ENCODE measurements at places on chromosomes 11 and 22. TPM values are rescaled to one million over a fixed set of nuclear protein-coding genes. Genes with fewer than 3 reads are reported as not detected.

GRCh38 chr11:119081682-119082260, 2.9 kb upstream of the HMBS start:
- no peaks in the 10 kb centered on the region for H3K27me3 ChIP-seq
- peaks cover 3% of the 10 kb centered on the region for H3K36me3 ChIP-seq
- no peak for DNase-seq
- peaks cover 11% of the 10 kb centered on the region for H3K4me1 ChIP-seq
- H3K4me3 ChIP-seq, result no peak overlapping the region

GRCh38 chr22:46596032-46596441, 24.1 kb upstream of the GRAMD4 start:
- H3K4me3 ChIP-seq, result no peak overlapping the region
- H3K4me1 ChIP-seq, result peaks cover 20% of the 10 kb centered on the region
- no peaks in the 10 kb centered on the region for H3K36me3 ChIP-seq
- no peaks in the 10 kb centered on the region for H3K27me3 ChIP-seq
- no peak for DNase-seq
- H3K27ac ChIP-seq, result no peak overlapping the region

DNA sequence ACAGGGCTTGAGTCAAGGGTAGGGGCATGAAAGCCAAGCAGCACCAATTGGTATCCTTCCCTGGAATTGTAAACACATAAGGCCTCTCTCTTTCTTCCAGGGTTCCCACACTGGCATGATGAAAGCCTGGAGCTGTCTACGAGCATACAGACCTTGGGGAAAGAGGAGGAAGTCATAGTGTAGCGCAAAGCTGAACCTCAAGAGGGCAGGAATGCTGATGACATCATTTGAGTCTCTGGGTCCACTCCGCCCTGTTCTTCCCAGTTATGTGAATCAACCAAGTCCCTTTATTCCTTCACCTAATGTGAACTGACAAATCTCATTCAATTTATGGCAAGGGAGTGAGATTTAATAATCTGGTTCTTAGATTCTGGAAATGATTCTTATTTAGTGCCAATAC, 266.4 kb upstream of the NCAM1 start:
- H3K27me3 ChIP-seq, result peaks cover 4% of the 10 kb centered on the region
- no peaks in the 10 kb centered on the region for H3K36me3 ChIP-seq
- H3K4me1 ChIP-seq, result no peaks in the 10 kb centered on the region
- no peak for DNase-seq
- no peak overlapping the region for H3K27ac ChIP-seq
- no peak overlapping the region for H3K4me3 ChIP-seq

DNA sequence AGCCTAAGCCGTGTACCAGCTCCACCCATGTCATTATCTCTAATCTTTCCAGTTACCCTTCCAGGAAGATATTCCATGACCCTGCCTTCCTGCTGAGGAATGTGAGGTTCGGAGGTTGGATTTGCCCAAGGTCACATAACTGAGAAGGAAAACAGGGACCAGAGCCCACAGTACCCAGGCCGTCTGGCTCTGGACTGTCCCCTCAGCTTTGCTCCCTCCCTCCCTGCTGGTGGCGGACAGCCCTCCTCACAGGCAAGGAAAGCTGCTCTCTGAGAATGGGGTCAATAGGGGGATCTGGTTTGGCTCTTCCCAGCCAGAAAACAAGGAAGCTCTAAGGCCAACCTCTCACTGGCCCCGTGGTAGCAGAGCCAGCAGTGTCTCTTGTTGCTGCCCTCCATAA, 63.3 kb downstream of the SYN3 start:
- no peak overlapping the region for H3K27ac ChIP-seq
- no peaks in the 10 kb centered on the region for H3K36me3 ChIP-seq
- no peak for DNase-seq
- H3K27me3 ChIP-seq, result no peaks in the 10 kb centered on the region
- H3K4me1 ChIP-seq, result no peaks in the 10 kb centered on the region
- no peak overlapping the region for H3K4me3 ChIP-seq

Gene MOGAT2
- total RNA-seq, result not detected

Gene SERPIND1
- total RNA-seq, result not detected

Gene CHADL
- 0.45 TPM for total RNA-seq

DNA sequence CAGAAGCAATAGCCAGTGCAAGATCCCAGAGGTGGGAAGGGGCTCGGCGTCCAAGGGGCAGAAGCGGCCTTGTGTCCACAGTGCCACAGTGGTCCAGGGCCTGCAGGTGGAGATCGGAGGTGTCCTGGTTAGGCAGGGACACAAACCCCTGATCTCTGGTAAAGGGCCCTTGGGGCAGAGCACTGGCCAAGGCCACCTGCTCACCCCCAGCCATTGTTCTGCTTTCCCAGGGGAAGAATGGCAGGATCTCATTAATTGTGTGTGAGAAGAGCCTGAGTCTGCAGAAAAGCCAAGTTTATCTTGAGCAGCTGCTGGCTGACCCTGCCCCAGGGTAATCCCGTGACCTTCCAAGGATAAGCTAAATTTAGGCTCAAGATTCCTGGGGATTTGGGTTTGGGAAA, 3.1 kb upstream of the CLDN5 start:
- DNase-seq, result no peak
- H3K36me3 ChIP-seq, result peaks cover 1% of the 10 kb centered on the region
- H3K4me1 ChIP-seq, result peaks cover 2% of the 10 kb centered on the region
- H3K4me3 ChIP-seq, result no peak overlapping the region
- peaks cover 31% of the 10 kb centered on the region for H3K27me3 ChIP-seq

- H3K4me1 ChIP-seq, result peaks cover 40% of the 10 kb centered on the region
- H3K27me3 ChIP-seq, result no peaks in the 10 kb centered on the region
- no peak overlapping the region for H3K4me3 ChIP-seq
- H3K27ac ChIP-seq, result no peak overlapping the region
- H3K36me3 ChIP-seq, result peaks cover 22% of the 10 kb centered on the region
- no peak for DNase-seq
These were observed 75.8 kb downstream of the RAB30 start for GRCh38 chr11:82995754-82996398.

GRCh38 chr22:39501644-39502108, 414 bp upstream of the MIEF1 start:
- H3K27ac ChIP-seq, result peak overlapping the region; percentile 98
- no peak for DNase-seq
- peaks cover 22% of the 10 kb centered on the region for H3K36me3 ChIP-seq
- H3K4me1 ChIP-seq, result peaks cover 34% of the 10 kb centered on the region
- peak overlapping the region; percentile 100 for H3K4me3 ChIP-seq

DNA sequence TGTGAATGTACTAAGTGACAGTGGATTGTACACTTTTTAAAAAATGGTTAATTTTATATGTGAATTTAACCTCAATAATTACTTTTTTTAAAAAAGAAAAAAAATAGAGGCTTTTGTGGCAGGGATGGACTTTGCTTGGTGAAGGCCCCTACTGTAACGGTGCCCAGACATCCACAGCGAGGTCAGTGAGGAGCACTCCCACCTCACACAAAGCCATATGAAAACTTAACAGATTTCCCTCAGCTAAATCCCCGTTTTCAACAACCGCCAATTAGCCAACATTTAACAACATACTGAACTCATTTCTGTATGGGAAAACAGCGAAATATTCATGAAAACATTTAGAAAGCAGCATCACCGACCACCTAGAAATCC, 642 bp upstream of the C11orf58 start:
- H3K4me1 ChIP-seq, result peaks cover 14% of the 10 kb centered on the region
- peak overlapping the region; percentile 78 for H3K4me3 ChIP-seq
- H3K36me3 ChIP-seq, result peaks cover 19% of the 10 kb centered on the region
- DNase-seq, result no peak
- peak overlapping the region; percentile 82 for H3K27ac ChIP-seq
- H3K27me3 ChIP-seq, result no peaks in the 10 kb centered on the region

DNA sequence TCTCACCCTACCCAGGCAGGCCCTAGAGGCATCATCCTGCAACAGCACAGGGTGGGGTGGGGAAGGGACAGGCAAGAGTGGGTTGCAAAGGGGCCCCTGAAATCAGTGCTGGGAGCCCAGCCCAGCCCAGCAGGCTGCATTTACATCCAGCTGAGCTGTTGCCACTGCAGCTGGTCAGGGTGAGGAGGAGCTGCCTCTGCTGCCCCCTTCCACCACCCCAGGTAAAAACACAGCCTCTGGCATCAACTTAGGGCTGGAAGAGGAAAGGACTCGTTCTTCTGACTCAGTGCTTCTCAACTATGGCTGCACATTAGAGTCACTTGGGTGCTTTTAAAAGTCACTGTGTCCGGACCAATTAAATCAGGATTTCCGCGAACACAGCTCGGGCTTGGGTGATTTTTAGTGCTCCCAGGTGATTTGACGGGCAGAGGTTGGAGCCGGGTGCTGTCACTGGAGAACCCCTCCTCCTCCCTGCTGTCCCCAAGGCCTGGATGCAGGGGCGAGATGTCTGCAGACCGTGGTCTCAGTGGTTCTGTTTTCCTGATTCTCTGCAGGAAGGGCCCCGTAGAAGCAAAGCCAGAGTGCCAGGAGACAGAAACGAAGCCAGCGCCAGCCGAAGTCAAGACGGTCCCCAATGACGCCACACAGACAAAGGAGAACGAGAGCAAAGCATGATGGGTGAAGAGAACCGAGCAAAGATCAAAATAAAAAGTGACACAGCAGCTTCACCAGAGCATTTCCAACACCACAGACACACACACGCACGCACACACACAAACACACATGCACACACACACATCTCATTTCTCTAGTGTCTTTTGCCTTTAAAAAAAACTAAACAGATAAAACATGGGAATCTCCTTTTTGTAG, 39.4 kb upstream of the TTC12 start:
- no peak for DNase-seq
- H3K27me3 ChIP-seq, result no peaks in the 10 kb centered on the region
- no peak overlapping the region for H3K27ac ChIP-seq
- H3K36me3 ChIP-seq, result no peaks in the 10 kb centered on the region

GRCh38 chr11:1059759-1060158, 14.9 kb upstream of the MUC2 start:
- no peak for DNase-seq
- peaks cover 9% of the 10 kb centered on the region for H3K27me3 ChIP-seq
- H3K4me3 ChIP-seq, result no peak overlapping the region
- no peaks in the 10 kb centered on the region for H3K4me1 ChIP-seq
- H3K27ac ChIP-seq, result no peak overlapping the region

Gene KRTAP5-11
- total RNA-seq, result not detected

Gene LGALS12
- not detected for total RNA-seq

- no peak overlapping the region for H3K4me3 ChIP-seq
- no peak for DNase-seq
- peaks cover 3% of the 10 kb centered on the region for H3K4me1 ChIP-seq
- H3K27ac ChIP-seq, result no peak overlapping the region
- H3K27me3 ChIP-seq, result no peaks in the 10 kb centered on the region
- H3K36me3 ChIP-seq, result no peaks in the 10 kb centered on the region
These were observed 18.6 kb downstream of the TREH start for GRCh38 chr11:118660681-118661424.

- H3K27me3 ChIP-seq, result no peaks in the 10 kb centered on the region
- no peak overlapping the region for H3K4me3 ChIP-seq
- peaks cover 19% of the 10 kb centered on the region for H3K36me3 ChIP-seq
- H3K4me1 ChIP-seq, result peaks cover 1% of the 10 kb centered on the region
- DNase-seq, result no peak
These were observed 66.9 kb downstream of the ALX4 start for GRCh38 chr11:44243086-44243485.

GRCh38 chr22:21707677-21708076, 27.9 kb downstream of the YPEL1 start:
- no peaks in the 10 kb centered on the region for H3K4me1 ChIP-seq
- DNase-seq, result no peak
- H3K27me3 ChIP-seq, result no peaks in the 10 kb centered on the region
- H3K36me3 ChIP-seq, result no peaks in the 10 kb centered on the region

Gene GRM5
- total RNA-seq, result not detected

GRCh38 chr11:126564566-126564965, 209.1 kb downstream of the ST3GAL4 start:
- no peaks in the 10 kb centered on the region for H3K36me3 ChIP-seq
- H3K27me3 ChIP-seq, result peaks cover 3% of the 10 kb centered on the region
- H3K4me3 ChIP-seq, result no peak overlapping the region
- no peaks in the 10 kb centered on the region for H3K4me1 ChIP-seq
- no peak for DNase-seq

DNA sequence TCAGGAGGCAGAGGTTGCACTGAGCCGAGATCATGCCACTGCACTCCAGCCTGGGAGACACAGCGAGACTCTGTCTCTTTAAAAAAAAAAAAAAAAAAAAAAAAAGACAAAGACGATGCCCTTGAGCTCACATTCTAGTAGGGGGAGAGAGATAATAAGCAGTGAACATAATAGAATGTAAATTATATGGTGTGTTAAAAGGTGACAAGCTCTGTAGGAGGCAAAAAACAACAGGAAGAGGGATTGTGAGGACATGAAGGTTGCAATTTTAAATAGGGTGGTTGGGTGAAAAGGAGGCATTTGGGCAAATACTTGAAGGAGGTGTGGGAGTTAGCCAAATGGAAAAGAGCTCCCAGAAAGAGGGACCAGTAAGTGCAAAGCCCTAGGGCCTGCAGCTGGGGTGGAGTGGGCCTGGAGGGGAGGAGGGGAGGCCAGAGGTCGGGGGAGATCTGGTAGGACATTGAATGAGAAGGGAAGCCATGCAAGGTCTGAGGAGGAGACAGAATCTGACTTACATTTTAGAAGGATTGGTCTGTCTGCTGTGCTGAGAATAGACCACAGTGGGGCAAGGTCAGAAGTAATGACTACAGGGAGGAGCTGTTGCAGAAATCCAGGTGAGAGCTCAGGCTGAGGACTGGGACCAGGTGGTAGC, 26.6 kb downstream of the P2RY2 start:
- no peak overlapping the region for H3K27ac ChIP-seq
- no peaks in the 10 kb centered on the region for H3K36me3 ChIP-seq
- H3K4me3 ChIP-seq, result no peak overlapping the region
- H3K4me1 ChIP-seq, result peaks cover 27% of the 10 kb centered on the region
- DNase-seq, result peak; percentile 10
- peaks cover 14% of the 10 kb centered on the region for H3K27me3 ChIP-seq

- no peak for DNase-seq
- peaks cover 8% of the 10 kb centered on the region for H3K36me3 ChIP-seq
- H3K4me1 ChIP-seq, result peaks cover 6% of the 10 kb centered on the region
- H3K27ac ChIP-seq, result no peak overlapping the region
These were observed 2.2 kb downstream of the TMEM132A start for GRCh38 chr11:60926500-60926899.

DNA sequence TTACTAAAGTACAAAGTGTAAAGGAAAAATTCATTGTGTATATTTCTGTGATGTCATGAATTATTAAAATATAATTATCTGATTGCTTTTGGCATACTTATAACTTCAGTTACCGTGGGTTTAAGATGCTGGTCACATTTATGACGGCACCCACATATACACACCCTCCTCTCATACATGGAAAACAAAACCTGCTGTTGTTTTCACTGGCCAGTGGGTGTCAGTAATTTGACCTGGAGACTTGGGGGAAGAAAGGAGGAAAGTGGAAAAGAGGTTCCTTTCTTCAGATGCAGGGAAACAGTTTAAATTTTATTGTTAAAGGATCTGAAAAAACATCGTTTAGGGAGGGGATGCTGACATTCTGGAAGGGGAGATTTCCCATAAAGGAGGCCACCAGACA, 742 bp upstream of the BBOX1 start:
- H3K4me1 ChIP-seq, result no peaks in the 10 kb centered on the region
- no peak overlapping the region for H3K27ac ChIP-seq
- no peaks in the 10 kb centered on the region for H3K27me3 ChIP-seq
- no peak for DNase-seq
- no peaks in the 10 kb centered on the region for H3K36me3 ChIP-seq

Gene C22orf31
- total RNA-seq, result not detected

Measured in activated naive CD8-positive, alpha-beta T cell treated with anti-CD3 and anti-CD28 coated beads, Interleukin-2, amount 10 ng/mL, durations not matched to agents 7 days and 5 days (primary cell).